ENCODE measurements at places on chromosomes 1 and 21.

GRCh38 chr1:76835203-76835602, 32.1 kb upstream of the ST6GALNAC5 start:
- no peak for DNase-seq

DNA sequence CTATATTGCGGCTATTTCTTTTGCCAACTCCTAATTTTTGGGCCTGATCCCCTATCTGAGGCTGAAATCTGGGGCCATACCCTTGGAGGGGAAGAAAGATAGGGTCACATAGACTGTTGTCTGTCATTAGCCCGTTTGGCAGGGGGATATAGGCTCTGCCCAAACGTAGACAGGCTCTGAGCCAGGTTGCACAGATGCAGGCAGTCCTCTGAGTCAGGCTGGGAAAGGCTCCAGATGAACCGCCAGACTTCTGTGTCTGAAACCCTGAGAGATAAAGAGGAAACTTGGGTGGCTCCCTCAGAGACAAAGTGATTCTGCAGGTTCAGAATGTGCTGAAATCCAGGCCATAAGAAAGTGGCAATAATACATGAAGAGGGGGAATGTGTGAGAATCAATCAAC, 4.0 kb upstream of the CAP1 start:
- DNase-seq, result no peak

DNA sequence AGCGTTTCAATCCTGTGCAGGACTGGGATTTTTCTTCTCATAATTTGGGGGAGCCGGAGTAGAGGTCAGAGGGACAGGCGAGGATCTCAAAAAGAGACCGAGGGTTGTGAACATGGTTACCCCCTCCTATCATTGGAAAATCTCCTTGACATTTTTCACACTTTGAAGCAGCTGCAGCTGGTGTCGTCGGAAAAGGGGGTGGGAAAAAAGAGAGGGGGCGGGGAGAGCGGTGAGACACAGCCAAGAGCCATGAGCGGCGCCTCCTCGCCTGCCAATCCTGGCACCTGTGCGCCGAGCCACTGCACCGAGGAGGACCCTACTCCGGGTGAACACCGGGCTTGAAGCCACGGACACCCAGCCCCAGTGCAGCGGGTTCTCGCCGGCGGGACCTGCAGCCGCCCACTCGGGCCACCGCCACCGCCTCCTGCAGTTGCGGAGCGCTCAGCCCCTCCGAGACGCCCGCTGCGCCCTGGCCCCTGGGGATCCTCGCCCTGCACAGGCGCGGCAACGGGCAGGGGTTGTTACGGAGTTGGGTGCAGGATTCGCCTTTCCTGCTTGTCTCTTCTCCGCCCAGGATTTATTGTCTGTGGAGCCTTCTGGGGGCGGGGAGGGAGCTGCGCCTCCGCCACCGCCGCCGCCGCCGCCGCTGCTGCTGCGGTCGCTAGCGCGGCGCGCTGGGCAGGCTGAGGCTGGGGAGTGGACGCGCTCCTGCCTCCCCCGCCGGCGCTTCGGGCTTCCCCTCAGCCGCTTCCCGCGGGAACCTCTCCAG, at the start of gene LRRC7:
TSS of gene LRRC7 (plus strand) at position 271 of the 769 bp plus-strand sequence. CDS start 718 bp downstream, outside the sequence.
- DNase-seq, result no peak

GRCh38 chr21:18030248-18030647, 211.1 kb upstream of the C21orf91 start:
- DNase-seq, result peak; percentile 43

DNA sequence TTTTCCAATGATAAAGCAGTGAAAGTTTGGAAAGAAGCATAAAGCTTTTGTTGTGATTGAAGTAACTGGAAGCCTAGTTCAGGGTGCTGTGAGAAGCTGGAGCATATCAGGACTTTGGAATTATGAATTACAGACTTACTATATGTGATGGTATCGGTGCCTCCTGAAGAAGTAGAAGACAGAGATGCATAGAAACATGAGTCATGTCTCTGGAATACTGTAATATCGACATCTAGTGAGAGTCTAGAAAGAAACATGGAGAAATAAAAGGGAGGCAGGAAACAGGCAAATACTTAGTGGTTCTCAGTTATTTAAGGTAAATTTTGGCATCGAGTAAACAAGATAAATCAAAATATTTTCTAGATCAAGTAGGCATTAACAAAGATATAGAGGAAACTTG, 103.0 kb downstream of the CAMTA1 start:
- DNase-seq, result no peak

DNA sequence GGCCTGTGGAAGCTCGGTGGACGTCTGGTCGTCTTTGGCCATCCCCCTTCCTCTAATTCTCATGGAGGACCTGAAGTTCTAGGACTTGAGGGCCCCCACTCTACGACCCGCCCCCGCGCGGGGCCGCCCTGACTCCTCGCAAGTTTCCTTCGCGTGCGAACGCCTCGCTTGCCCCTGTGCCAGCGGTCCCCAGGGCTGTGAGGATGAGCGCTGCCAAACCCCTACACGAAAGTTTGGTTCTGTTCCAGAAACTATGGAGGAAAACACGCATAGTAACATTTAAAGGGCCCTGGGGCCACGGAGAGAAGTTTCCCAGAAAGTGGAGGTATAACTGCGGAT, 304 bp upstream of the GNG12 start:
- no peak for DNase-seq

GRCh38 chr1:14010476-14010875, 310.5 kb downstream of the PRDM2 start:
- DNase-seq, result no peak

DNA sequence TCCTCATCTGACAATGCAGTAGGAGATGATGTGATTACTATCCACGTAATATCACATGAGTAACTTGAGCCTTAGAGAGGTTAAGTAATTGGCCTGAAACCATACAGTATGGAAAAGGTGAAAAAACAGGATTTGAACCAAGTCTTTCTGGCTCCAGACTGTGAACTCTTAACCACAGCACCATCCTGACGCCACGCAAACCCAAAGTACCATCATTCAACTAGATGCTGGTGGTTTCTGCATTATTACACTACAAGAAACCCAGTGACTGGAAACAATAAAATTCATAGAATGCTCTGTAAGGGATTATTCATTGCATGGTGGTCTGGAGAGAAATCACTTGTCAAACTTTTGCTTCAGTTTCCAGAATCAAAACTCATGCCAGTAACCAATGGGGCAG, 90.7 kb downstream of the MAB21L3 start:
- no peak for DNase-seq

- no peak for DNase-seq
Observed at GRCh38 chr1:225280563-225280962, 147.3 kb downstream of the LBR start.

- DNase-seq, result no peak
Observed at GRCh38 chr1:154711416-154711815, 103.4 kb upstream of the ADAR start.

GRCh38 chr1:64042331-64043100, 160.9 kb upstream of the UBE2U start:
- DNase-seq, result no peak

DNA sequence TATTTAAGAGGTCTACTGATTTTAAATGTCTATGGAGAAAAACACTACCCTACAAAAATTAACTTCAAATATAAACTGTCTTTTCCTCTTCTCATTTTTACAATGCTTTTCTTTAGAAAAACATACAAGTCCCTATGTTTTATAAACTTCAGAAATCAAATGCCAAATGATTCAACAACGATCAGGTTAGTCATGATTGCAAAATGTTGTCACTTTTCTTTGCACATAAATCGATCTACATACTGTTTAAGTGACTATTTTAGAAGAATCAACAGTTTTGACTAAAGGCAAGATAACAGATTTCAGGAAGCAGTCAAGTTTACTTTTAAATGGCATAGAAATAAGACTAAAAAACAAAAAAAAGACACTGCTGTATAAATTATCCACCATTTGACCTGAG, 168.7 kb downstream of the GPATCH2 start:
- DNase-seq, result no peak

- no peak for DNase-seq
Observed at GRCh38 chr1:118828038-118828437, 160.1 kb downstream of the TBX15 start.

GRCh38 chr1:230160957-230161771, 94.1 kb downstream of the GALNT2 start:
- no peak for DNase-seq

DNA sequence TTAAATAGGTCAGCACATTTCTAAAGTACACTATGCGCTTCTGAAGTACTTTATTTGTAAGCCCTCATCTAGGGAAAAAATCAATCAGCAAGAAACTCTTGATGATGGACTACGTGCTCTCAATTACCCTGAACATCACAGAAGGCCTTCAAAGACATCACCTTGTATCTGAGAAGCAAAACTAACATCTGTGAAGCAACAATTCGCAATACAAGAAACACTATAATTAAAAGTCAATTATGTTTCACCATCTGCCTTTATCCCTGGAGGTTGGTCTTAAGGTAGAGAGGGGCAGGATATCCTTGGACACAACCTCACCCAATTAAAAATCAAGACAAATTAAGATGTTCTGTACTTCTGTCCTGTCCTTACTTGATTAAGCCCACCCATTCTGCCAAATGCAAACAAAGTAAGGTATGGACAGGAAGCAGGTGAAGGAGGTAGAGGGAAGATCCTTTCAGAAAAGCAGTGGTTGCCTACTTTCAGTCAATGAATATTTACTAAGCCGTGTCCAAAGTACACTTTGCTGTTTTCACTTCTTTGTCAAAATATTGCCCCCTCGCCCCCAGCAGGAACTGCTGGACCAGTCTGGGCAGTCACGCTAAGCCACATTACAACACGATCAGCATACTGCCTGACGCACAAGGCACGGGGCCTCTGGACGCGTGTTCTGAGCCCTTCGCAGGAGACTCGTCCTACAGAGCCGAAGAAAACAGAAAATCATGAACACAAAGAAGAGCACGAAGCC, 887 bp downstream of the SLC19A2 start:
- DNase-seq, result peak; percentile 59

DNA sequence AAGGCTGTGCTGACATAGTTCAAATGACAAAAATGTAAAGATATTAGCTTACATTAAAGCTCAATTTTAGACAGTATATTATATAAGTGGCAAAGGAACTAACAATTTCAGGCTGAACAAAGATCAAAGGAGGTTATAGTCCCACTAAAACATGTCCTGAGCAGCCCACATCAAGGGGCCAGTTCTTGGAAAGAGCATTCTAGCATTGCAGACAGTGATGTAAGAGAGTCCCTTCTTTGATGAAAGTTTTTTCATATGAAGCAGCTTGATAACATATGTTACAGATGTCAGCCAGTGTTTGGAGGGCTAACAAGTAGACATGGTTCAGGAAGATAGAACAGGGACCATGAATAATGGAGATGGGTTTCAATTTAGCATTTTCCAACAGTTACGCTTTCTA, 301.7 kb downstream of the NTNG1 start:
- no peak for DNase-seq

- no peak for DNase-seq
Observed at GRCh38 chr1:17615157-17615556, 75.7 kb downstream of the ARHGEF10L start.

- no peak for DNase-seq
Observed at GRCh38 chr1:68142461-68142860, 89.9 kb downstream of the WLS start.

GRCh38 chr1:64471218-64472039, 1.5 kb downstream of the CACHD1 start:
- no peak for DNase-seq

GRCh38 chr1:6185151-6185550, 5.0 kb upstream of the CHD5 start:
- no peak for DNase-seq

DNA sequence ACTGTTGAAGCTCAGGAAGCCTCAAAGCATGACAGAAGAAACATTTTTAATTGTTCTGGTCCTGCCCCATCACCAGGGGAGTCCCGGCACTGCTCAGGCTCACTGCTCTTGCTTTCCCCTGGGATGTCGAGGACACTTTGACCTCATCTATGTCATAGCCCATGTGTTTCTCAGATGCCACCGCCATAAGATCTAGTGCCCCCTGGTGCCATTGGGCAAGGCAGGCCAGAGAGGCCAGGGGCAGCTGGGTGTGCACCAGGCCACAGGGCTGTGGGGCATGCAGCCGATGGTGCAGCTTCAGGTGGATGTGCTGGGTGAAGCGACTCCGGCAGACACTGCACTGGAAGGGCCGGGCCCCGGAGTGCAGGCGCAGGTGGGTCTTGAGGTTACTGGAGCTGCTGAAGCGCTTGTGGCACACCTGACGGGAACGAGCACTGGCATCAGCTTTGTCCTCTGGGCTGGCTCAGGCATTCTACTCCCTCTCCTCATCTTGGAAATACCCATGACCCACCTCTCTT, 7.7 kb upstream of the CRYBG2 start:
- DNase-seq, result no peak

- DNase-seq, result no peak
Observed at GRCh38 chr1:3556336-3556735, 55.0 kb downstream of the MEGF6 start.

DNA sequence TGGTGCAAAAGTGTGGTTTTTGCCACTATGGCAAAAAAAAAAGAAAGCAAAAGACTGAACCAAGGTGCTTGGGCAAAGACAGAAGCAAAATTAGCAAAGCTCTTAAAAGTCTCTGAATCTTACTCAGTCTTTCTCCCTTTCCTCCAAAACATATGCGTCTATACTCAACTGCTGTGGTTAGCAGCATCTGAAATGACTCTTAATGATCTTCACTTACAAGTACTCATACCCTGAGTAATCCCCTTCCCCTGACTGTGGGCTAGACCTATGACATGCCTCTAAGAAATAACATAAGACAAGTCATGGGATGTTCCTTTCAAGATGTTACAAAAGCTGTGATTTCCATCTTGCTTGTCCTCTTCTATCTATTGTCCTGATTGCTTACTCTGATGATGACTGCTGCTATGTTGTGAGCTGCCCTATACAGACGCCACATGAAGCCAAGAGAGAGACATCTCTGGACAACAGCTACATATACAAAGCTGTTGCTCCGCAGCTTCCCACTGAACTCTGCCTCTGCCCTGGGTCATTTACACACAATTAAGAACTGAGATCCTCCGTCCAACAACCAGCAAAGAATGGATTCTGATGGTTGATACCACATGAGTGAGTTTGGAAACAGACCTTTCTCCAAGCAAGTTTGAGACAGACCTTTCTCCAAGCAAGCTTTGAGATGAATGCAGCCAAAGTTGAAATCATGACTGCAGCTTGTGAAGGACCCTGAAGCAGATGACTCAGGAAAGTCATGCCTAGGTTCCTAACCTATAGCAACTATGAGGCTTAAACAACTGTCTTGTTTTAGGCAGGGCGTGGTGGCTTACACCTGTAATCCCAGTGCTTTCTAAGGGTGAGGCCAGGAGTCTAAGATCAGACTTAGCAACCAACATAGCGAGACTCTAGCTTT, 55.2 kb downstream of the PUM1 start:
- DNase-seq, result peak; percentile 63

GRCh38 chr1:78061825-78062523, 16.2 kb downstream of the GIPC2 start:
- DNase-seq, result no peak

DNA sequence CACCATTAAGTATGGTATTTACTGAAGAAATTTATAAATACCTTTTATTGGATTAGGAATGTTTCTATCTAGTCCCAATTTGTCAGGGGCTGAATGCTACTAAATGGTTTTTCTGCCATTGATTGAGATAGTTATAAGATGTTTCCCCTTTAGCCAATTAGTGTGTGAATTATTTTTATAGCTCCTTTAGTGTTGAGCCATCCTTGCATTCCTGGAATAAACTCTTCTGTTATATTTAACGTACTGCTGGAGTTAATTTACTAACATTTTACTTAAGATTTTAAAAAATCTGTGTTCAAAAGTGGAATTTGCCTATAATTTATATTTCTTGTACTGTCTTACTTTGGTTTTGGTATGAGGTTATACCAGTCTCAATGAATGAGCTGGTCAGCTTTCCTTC, 25.4 kb upstream of the LRRC3 start:
- DNase-seq, result no peak

GRCh38 chr21:41731081-41731480, 35.8 kb downstream of the RIPK4 start:
- DNase-seq, result no peak

GRCh38 chr1:9629445-9630201, 21.9 kb upstream of the PIK3CD start:
- DNase-seq, result peak; percentile 90
